Transverse colon (tissue), 4 donors: ENCODE measurements at places on chromosomes 12 and 14.

- DNase-seq = no peak
Observed at GRCh38 chr14:36514278-36515104, 5.5 kb downstream of the NKX2-1 start.

DNA sequence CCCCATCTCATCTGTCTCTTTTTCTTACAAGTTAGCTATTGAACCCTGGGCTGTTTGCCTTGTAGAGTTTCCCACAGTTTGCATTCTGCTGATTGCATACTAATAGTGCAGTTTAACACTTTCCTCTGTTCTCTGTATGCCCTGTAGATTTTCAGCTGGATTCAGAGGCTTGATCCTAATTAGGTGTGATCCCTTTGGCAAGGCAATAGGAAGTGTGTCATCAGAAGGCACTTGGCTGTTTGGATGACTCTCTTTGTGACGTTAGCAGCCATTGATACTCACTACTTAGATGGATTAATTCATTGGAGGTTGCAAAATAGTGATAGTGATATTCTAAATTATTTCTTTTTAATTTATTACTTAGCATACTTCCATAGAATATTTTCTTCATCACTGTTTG is 33.6 kb downstream of the FUT8 start:
- DNase-seq = no peak

DNA sequence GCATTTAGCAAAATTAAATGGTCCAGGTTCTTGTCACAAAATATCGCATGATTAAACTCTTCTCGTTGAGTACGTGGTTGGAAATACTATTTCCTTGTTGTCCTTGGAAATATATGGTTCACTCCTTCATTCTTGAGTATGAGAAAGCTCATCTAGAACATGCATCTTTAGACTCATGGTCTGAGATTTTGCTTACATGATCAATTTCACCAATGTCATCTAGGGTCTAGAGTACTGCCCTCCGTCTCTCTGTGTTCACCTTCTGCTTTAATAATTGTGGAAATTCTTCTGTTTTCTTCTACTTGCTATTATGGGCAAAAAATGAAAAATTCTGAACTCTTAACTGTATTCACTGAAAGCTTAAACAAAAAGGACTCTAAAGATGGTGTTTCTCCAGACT is 25.9 kb downstream of the MBIP start:
- no peak for DNase-seq

GRCh38 chr14:65231286-65231980 is 129.1 kb upstream of the MAX start:
- DNase-seq = no peak

DNA sequence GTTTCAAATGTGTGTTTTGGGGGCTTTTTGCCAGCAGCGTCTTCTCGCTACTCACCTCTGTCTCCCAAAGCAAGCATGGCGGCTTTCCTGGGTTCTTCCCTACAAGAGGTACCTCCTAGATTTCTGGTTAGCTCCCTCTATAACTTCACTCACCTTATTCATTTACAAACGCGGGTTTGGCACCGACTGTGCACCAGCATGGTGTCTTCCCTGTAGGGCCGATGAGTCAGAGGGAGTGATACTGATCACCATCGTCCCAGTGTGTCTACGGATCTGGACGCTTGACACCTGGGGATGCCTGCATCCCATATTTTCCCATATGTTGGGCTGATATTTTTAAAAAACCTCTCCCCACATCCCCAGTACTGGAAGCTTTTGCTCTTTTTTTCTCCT is 8.0 kb upstream of the SERPINA12 start:
- no peak for DNase-seq

DNA sequence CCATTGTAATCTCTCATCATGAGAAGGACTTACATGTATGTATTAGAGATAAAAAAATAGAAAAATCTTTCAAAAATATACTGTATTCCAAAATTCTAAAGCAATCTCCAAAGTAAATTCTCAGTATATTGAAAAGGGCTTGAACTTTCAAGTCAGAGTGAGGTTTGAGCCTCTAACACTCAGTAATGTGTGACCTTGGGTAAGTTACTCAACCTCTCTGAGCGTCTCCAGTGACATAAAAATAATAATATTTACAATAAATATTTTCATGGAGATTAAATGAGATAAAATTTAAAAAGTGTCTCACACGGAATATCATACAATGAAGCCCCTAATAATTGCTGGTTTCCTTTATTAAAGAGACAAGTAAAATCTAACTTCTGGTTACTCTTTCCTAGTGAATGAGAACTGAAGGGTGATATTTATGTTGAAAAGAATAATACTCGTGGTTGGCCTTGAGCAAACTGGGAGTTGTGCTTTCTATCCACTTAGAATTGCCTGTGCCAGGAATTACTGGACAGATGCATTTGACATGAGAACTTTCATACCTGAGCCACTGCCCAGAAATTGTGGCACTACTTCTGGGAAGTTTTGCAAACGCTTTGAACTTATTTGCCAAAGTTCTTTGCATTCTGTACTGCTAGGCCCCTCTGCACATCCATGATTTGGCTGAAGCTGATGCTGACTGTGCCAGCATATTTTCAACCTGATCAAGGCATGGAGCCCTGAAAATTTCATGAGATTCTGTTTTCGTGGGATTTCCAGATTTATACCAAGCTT is 933.7 kb downstream of the GALC start:
- no peak for DNase-seq

GRCh38 chr12:70543444-70543843 is 93.8 kb downstream of the PTPRB start:
- DNase-seq = no peak

- DNase-seq = no peak
Observed at GRCh38 chr14:93655078-93655750, 133.1 kb downstream of the PRIMA1 start.

- DNase-seq = no peak
Observed at GRCh38 chr12:106634206-106634605, 51.4 kb downstream of the RFX4 start.

- no peak for DNase-seq
Observed at GRCh38 chr12:119594772-119595445, 1.3 kb downstream of the TMEM233 start.
